ENCODE measurements at places on chromosomes 5 and 9.
A peak's percentile ranks its signal among the peaks of the same experiment; 100 is the strongest.

- DNase-seq: peak; percentile 35
Measured at GRCh38 chr9:38160613-38161215, 91.7 kb upstream of the SHB start.

DNA sequence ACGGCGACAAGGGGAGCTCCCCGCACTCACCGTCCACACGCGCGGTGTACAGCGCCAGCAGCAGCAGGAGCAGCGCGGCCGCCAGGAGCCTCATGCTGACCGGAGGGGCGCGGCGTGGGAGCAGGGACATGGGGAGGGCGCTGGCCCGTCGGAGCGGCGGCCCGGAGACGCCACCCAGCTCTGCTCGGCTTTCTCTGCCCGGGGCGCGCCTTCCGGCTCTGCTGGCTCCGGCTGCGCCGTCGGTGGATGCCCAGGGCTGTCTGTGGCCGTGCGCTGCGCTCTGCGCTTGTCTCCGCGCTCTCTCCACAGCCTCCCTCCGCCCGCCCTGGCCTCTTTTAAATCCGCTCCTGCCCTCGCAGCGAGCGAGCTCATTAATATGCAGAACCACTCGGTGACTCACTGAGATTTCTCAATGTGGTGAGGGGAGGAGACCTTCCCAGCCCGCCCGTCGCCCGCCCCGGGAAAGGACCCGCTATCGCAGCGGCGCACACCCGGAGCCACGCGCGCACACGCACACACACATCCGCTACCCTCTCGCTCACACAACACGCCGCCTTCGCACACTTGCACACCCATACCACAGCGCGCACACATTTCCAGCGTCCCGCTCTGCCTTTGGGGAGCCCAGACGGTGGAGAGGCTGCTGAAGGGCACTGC is at the start of gene CXCL14:
Gene CXCL14 (minus strand): TSS at position 307 of the 657 bp plus-strand sequence. CDS start 213 bp downstream, at position 94.
- no peak for DNase-seq

DNA sequence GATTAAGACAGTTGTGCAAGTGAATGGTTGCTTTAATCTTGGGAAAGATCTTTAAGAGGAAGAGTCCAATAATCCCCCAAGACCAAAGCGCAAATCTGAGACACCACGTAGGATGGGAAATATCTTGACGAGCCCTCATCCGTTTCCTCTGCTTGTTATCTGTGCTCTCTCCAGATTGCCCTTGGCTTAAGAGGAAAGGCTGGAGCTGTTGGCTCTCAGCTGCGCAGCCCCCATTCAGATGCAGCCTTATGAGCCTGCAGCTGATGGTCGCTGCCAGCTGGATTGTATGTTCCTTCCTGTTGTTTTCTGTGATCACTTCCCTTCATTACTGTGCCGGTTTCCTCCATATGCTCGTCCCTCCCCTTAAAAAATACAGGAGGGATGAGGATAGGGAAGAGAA is 47.7 kb downstream of the PWWP2A start:
- no peak for DNase-seq

- DNase-seq: no peak
Measured at GRCh38 chr5:35094948-35095347, 47.2 kb upstream of the AGXT2 start.

GRCh38 chr9:89706731-89707191 is 101.9 kb downstream of the GADD45G start:
- DNase-seq: no peak

GRCh38 chr5:42636946-42637345 is 119.7 kb upstream of the CCDC152 start:
- no peak for DNase-seq

- no peak for DNase-seq
Measured at GRCh38 chr5:6724321-6724929, 11.2 kb downstream of the TENT4A start.

- DNase-seq: no peak
Measured at GRCh38 chr5:31769530-31769929, 130.6 kb downstream of the PDZD2 start.

- DNase-seq: peak; percentile 43
Measured at GRCh38 chr9:91681461-91682305, 258.1 kb upstream of the NFIL3 start.

- no peak for DNase-seq
Measured at GRCh38 chr9:81953096-81953495, 9.8 kb downstream of the SPATA31D3 start.

DNA sequence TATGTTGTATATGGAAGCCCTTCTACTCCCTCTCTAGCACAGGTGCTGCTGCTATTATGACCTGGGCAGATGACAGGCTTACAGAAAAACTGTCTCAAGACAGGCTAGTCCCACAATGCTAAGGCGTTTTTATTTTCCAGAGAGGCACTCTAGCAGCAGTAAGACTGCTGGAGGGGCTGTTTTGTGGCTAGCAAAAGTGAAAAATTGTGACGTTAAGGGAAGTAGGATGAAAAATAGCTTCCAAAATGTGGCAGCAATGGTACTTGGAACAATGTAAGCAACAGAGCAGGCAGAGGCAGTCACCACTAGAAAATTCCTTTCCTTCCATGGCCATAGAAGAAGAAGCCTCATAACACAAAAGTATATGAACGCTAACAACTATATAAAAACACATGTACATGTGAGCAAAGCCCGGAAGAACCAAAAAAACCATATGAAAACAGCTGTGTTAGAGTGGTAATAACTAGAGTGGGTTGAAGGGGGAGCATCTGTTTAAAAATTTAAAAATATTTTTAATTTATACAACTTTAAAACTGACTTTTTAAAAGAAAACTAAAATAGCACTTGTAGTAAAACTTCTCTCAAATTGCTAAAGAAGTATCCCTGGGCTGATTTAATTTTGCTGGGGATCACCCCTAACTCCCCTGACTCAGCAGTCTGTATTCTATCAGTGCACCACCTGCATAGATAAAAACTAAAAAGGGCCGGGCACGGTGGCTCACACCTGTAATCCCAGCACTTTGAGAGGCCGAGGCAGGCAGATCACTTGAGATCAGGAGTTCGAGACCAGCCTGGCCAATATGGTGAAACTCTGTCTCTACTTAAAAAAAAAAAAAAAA is 30.6 kb downstream of the CLINT1 start:
- DNase-seq: no peak

GRCh38 chr5:176779537-176779936 is 30.8 kb upstream of the UNC5A start:
- no peak for DNase-seq

DNA sequence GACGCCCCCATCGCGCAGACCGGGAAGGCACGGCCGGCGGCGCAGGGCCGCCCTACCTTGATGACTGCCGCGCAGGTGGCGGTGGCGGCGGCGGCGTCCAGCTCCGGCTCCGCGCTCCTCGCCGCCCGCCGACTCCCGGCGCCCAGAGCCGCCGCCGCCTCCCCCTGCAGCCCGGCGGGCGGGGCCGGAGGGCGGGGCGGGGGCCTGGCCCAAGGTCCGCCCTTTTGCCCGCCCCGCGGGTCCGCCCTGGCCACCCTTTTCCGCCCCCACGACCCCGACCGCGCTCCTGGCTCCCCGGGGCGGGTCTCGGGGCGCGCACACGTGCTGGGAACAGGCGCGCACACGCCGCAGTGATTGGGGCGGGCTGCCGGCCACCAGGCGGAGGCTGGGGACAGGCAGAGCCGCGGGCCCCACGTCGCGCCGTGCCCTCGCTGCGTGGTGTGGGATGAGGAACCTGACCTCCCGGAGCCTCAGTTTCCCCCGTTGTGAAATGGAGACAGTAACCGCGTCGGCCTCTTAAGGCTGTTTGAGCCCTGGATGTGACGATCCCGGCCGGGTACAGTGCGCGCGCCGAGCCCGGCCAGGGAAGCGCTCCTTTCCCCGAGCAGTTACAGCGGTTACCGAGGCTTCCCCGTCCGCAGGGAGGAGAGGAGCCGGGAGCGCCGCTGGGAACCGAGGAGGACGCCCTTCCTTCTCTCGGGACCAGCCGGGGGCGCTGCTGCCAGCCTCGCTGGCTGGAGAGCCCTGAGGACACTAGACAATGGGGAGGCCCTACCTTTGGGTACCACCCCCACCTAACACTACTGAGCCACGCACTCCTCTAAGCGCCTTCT is at the start of gene CORO2A:
Gene CORO2A (minus strand): TSS at position 135 of the 833 bp plus-strand sequence. CDS start 34,977 bp downstream, outside the sequence.
- peak; percentile 62 for DNase-seq

DNA sequence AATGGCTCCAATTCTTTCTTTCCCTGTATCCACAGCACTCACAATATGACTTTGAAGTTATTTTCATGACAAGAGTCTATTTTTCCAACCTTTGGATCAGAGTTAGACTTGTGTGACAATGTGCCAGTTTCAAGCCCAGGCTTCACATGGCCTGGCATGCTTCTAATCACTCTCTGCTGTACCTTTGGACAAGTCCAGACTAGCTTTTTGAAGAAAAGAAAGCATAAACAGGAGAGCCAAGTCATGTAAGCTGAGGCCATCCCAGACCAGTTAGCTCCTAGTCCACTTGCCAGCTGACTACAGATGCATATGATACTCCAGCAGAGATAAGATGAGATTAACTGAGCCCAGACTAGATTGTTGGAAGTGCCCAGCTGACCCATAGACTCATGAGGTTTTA is 513.6 kb upstream of the C9orf72 start:
- DNase-seq: no peak

DNA sequence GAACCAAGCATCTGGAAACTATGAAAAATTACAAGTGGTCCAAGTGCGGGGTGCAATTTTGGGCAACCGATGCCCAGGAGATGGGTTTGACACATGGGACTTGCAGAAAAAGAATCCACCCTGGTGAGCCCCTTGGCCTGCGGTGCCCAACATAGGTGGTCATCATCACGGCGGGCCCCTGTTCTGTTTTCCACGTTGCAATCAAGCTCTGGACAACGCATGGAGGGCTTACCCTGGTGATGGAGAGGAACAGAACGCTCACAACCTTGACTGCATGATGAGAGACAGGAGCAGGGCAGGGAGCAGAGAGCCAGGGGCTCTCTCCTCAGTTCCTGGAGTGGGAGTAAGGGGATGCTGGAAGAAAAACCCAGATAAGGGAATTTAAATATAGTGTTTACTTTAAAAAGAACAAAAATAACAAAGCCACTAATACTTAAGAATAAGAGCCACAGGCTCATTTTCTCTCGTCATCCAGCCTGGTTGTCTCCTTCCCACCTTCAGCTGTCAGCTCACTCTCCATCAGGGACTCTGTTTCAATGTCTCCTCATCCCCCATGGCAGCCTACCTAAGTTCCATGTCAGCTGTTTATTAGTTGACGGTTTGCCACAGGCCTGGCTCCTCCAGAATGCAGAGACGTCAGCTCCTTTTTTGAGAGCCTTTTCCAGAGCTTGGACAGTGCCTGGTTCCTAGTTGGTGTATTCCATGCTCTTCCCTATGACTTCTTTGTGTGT is 172.1 kb downstream of the GADD45G start:
- DNase-seq: no peak

DNA sequence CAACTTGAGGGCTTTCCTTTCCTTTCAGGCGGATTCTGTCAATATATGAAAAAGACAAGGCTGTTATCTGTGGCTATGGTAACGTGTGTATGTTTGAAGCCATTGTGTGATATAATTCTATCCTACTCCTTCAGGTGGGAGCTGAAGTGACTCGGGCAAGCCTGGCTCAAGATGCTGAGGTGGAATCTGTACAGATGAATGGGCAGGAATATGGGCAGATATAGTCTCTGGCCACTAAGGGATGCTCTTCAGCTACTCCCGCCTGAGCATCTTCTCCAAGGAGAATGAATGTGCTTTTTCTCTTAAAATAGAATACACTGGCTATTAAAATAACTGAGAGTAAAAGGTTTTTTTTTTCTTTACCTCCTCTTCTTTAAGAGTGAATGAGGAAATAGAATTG is 244.8 kb downstream of the ADGRV1 start:
- no peak for DNase-seq

- no peak for DNase-seq
Measured at GRCh38 chr9:35687972-35688557, 1.7 kb downstream of the TPM2 start.

DNA sequence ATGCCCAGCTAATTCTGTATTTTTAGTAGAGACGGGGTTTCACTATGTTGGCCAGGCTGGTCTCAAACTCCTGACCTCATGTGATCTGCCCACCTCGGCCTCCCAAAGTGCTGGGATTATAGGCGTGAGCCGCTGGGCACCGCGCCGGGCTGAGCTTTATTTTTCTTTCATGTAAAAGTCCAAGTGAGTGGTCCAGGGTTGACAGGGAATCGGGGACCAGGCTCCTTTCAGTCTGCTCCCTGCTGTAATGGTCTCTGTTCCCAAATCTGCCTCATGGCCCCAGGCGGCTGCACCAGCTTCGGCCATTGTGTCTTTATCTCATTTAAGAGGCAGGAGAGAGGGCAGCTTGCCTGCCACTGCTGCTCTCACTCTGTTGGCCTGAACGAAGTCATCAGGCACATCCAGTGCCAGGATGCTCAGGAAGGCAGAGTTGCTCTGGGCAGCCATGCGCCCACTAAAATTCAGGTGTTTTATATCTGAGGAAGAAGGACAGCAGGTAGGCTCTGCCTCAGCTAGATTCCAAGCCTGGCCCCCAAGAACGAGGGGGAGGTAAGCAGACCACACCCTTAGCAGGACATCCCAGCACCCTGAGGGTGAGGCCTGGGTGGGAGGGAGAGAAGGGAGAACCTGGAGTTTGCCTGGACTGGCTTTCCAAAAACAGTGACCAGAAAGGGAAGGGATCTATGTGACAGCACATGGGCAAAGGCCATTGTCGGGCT is 1.7 kb upstream of the CCDC183 start:
- DNase-seq: no peak

DNA sequence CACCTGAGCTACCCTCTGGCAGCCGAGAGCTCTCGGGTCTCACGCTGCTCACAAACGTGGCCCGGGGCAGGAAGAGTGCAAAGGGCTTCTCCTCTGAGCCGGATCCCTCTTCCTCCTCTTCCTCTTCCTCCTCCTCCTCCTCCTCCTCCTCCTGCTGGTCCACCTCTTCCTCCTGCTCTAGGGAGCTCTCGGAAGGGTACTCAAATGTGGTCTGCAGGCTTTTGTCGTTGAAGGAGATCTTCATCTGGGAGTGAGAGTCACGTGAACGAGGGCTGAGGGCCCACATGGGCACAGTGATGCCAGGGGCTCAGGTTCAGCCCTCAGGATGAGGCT is 3.9 kb downstream of the SSNA1 start:
- no peak for DNase-seq

DNA sequence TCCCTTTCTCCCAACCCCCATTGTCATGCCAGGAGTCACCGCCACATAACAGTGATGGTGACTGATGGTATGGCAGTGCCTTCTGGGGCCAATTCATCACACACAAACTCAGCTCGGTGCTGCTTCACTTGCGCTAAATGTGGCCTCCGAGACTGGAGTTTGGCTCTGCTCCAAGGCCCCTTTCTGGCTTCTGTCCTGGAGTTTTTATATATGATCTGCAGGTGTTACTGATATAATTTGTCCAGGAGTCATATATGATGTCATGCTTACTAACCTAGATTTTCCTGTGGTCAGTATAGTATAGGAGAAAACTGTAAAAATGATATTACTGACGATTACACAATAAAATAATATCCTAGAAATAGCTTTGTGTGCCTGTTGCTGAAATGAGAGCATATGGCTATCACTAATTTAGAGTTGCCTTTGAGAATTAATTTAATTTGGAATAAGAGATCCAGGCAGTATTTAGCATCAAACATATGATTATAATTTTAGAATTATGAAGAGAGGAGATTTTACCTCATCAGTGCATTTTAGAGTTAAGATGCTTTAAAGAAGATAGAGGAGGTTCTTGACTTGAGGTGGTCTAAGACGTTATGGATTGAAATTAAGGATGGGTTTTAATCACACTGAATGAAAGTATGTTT is 334.1 kb upstream of the CD180 start:
- no peak for DNase-seq

GRCh38 chr9:111969622-111970021 is 73.0 kb downstream of the UGCG start:
- DNase-seq: no peak
